ENCODE measurements at places on chromosomes 5 and 9.

GRCh38 chr5:43996221-43996620, 393.0 kb downstream of the FGF10 start:
- DNase-seq = no peak

- DNase-seq = peak; percentile 92
These were observed 257.4 kb downstream of the ENC1 start for GRCh38 chr5:74382987-74383593.

DNA sequence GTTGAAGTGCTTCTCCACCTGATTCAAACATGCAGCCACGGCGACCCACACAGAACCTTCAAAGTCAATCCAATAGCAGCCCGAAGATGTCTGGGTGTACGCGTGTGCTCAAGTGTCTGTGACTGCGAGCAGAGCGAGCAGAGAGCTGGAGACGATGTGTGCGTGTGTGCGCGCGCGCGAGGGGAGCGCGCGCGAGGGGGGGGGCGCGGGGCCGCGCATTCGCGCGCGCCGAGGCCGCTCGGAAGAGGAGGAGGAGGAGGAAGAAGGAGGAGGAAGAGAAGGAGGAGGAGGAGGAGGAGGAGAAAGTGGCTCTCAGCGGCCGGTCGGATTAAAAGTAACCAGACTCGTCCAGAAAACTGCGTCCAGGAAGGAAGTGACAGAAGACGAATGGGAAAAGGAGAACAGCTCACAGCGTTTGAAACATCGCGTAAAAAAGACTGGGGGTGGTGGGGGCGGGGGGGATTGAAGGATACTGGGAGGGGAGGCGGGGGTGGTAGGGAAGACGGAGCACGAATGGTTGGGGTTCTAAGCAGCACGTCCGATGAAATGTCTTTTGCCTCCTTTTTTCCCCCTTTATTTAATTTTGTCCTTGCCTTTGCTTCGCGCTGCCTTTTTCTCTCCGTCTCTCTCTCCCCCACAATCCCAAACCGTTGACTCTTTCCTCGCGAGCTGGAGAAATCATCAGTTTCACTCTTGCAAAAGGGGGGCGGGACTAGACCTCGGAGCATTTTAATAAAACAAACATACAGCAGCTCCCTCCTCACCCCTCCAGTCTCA, at the start of gene MEF2C:
Gene MEF2C, minus strand, starts transcription at position 126 of the 777 bp plus-strand sequence. CDS start 59,396 bp downstream, outside the sequence.
- DNase-seq = peak; percentile 92

DNA sequence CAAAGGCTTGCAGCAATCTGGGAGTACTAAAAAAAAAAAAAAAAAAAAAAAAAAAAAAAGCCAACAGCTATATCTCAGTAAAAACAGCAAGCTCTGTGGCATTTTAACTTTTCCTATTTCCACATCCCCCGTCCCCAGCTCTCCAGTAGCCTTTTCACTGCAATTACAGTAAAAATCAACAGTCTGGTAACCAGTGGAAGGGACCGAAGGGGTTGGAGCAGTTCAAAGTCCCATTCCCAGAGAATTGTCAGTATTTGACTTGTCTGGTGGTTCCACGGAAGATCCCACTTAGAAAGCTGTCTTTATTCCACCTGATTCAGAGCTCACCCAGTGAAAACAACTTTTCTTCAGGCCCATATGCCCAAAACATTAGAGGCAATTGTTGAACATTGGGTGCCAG, 71.8 kb upstream of the ZBTB43 start:
- no peak for DNase-seq

DNA sequence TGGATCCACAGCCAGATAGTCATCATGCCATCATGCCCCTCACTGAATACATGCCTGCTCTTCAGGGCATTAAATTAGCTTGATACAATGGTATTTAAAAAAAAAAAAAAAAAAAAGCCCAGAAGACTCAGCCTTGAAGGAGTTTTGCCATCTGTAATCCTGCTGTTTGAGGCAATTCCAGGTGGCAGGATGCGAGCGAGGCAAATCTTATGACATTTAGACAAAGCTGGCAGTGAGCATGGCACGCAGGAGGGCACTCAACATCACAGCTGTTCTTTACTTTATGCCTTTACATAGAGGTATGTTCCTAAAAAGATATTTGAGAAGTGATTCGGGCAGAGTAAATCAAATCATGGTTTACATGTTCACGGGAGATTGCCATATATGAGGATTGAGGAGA, 692.0 kb upstream of the DMAC1 start:
- DNase-seq = no peak

Data from muscle of back (tissue), 13 donors.